Substantia nigra (tissue), 51 donors: ENCODE measurements at places on chromosomes 16 and 17.

DNA sequence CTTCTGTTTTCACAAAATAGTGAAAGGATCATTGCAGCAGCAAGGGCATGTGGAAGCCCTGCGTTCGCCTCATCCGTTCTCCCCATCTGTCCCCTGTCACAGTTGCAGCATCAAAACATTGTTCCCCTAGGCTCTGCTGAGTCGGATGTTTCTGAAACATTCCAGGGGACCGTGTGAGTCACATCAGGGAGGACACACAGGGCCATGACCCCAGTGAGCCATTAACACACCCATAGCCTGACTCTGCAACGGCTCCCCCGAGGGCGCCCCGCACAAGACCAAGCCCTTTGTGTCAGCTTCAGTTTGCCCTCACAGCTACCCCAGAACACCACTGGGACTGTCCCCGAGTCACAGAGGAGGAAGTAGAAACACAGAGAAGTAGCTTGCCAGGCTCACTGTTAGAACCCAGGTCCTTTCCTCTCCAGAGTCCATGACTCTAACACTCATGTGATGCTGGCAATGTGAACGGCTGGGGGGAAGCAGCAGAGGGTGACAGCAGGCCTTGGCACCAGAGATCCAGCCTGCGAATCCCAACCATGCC is 63.3 kb upstream of the HSBP1 start:
- DNase-seq, result no peak

GRCh38 chr16:7637446-7637845 is 304.8 kb downstream of the RBFOX1 start:
- DNase-seq, result no peak

- DNase-seq, result no peak
Observed at GRCh38 chr16:24736758-24737157, 7.3 kb downstream of the TNRC6A start.

DNA sequence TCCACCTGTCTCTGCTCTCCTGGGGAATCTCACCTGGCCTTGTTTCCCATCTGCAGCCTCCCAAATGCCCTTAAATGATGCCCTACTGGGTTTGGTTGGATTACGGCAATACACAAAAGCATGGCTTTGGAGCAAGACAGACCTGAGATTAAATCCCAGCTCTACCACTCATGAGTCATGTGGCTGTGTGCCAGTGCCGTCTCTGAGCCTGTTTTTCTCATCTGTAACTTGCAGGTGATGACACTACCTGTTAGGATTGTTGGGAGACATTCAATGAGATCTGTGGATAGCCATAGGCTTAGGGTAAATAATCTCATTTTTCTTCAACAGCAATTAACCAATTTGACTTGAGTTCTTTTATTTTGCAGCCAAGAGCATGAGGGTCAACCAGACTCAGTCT is 240.3 kb downstream of the MAF start:
- no peak for DNase-seq

DNA sequence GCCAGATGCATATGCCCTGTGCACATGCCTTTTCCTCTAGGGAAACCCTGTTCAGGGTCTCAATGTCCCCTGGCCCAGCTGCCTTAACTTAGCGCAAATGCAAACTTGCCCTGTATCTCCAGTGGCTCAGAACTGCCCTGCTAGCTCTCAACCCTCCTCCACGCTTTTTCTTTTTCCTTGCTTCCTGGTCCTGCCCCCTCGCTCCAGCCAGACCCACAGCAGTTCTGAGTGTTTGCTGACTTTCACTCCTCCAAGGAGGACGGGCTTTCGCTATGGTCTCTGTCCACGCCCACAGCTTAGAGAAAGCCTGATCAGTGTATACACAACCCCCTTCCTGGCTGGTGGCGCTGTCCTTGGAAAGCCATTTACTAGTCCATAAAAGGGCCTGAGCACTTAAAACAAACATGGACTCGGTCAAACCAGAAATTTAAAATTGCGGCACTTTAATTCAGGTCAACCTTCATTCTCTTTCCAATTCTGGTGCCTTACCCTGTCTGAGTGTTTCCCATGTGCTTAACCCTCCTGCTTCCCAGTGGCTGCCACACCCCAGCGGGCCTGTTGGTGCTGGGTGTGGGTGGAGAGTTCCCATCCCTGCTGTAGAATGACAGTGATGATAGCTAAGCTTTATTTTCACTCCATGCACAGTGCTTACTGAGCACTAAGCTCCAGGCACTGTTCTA is 15.6 kb upstream of the TMEM98 start:
- no peak for DNase-seq

DNA sequence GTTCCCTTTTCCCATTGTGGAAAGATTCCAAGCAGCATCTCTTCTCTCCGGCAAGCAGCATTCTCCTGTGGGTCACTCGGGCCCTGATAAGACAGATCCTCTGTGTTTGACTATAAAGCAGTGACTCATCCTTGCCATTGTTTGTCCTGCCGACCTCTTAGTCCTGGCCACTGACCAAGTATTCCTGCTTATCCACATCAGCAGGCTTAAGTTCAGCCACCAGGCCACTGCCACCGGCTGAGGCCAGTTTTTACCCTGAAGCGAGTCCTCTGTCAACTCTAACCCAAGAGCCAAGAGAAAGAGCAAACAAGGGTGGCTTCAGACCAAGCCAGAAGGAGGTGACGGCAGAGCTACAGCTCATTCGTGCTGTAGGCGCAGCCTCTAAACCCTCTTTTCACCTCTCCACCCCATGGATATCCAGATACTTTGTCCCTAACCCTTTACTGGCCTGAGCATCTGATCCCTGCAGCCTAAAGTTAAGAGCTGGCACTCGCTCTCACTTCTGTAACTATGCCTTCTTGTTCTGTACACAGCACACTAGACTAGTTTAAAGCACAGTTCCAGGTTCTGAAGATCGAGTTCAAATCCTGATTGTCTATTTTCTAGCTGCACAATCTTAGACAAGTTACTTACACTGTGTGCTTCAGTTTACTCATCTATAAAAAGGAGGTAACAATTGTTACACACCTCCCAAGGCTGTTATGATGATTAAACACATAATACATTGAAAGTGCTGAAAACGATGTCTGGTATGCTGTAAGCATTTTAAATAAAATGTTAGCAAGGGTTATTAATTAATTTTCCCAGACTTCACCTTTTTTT is 31.0 kb downstream of the SOX9 start:
- peak; percentile 73 for DNase-seq

DNA sequence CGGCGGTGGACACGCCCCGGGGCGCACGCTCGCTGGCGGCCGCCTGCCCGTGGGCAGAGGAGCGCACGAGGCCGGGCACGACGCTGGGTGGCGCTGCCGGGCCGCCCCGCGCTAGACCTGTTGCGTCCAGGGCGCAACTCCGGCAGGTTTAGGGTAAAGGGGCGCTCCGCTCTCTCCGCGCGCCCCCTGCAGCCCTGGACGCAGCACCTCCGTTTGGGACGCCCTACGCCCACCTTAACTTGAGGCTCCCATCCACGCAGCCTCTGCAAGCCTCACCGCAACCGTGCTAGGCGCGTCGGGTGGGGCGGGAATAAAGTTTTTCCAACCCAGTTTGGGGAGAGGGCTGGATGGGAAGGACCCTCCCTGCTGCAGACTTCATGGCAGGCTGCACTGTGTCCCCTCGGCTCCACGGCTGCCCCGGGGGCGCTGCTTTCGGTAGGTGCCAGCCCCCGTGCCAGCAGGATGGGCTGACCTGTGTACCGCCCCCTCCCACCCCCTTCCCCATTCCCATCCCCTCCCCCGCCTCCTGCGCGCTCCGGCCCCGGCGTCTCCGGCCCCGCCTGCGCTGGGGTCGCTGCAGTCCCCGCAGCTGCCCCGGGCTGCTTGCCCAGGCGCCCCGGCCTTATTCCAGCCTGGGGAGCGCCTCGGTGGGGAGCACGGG is at the start of gene SYT17:
TSS of gene SYT17 (plus strand) at position 531 of the 661 bp plus-strand sequence. CDS start 407 bp downstream, outside the sequence.
- peak; percentile 38 for DNase-seq

GRCh38 chr17:78935419-78936323 is 10.5 kb upstream of the TIMP2 start:
- no peak for DNase-seq

- no peak for DNase-seq
Observed at GRCh38 chr16:70250748-70251628, 752 bp downstream of the EXOSC6 start.

DNA sequence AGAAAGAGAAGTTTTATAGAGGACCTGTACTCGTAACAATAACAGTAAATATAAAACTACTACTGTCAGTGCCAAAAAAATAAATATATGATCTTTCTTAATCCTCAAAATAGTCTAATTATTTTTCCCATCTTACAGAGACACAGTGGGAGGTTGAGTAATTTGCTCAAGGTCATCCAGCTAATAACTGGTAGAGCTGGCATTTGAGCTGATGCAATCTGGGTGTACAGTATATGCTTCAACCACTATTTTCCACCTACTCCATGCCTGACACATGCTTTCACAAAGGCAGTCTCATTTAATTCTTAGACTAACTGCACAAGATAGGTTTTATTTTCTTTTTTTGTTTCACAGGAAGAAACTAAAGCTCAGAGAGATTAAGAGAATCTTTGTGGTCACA is 33.6 kb downstream of the PIGL start:
- no peak for DNase-seq

- no peak for DNase-seq
Observed at GRCh38 chr16:57695680-57696069, 1.1 kb downstream of the DRC7 start.

- no peak for DNase-seq
Observed at GRCh38 chr16:2090481-2090776, 42.6 kb downstream of the TSC2 start.

GRCh38 chr17:64765191-64765889 is 103.2 kb upstream of the SMURF2 start:
- no peak for DNase-seq

DNA sequence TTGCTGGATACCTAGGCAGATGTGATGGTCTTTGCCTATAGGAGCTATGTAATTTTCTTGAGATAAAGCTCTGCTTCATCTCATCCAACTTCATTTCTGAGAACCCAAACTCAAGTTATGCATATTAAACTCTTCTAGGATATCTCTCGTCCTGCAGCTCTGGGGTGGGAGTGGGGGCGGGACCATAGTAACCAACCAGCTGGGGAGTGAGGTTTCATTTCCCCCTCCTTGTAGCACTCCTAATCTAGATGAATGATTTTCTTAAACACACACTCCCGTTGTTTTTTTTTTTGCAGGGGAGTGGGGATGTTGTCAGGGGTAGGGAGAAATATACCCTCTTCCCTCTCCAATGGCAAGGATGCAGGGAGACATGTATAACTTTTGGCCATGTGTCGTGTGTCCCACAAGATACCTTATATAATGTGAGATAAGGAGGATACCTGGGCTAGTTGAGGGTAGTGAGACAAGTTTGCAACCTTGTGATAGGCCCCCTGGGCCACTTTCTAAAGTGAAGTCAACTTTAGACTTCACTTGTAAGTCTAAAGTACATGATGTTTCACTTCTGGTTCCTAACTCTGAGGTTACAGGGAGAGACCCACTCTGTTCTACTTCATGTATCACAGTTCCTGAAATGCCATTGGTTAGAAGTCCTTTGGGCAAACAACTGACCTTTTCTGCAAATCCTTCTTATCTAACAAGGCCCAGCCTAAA is 10.5 kb upstream of the HEATR6 start:
- no peak for DNase-seq

DNA sequence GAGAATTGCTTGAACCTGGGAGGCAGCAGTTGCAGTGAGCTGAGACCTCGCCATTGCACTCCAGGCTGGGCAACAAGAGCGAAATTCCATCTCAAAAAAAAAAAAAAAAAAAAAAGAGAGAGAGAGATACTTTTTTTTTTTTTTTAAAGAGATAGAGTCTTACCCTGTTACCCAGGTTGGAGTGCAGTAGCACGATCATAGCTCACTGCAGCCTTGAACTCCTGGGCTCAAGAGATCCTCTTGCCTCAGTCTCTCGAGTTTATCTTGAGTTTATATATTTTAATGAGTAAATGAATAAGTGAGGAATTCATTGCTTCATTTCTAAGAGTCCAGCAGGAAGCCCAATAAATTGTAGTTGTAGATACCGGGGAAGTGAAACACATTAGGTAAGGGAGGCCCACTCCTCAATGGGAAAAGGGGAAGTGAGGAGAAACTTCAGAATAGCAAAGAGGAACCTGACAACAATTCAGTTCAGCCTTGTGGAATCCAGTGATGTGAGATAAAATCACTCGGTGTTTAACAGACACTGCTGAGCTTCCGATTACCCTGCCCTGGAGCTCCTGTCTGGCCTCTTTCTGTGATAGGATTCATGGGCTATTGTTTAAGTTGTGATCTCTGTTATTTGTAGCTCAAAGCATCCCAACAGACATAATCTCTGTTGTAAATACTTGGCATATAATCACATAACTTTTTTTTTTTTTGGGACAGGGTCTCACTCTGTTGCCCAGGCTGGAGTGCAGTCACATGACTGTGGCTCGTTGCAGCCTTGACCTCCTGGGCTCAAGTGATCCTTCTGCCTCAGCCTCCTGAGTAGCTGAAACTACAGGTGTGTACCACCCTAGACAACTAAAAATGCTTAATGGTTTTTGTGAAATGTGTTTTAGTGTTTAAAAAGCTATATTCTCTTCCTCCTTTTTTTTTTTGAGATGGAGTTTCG is 15.8 kb upstream of the ITGAM start:
- DNase-seq, result no peak
